Uterus (tissue), 4 donors: ENCODE measurements at places on chromosomes 5 and 9.

- no peak for DNase-seq
- no peaks in the 10 kb centered on the region for H3K36me3 ChIP-seq
- H3K4me3 ChIP-seq, result no peak overlapping the region
- H3K27me3 ChIP-seq, result peaks cover 37% of the 10 kb centered on the region
- no peaks in the 10 kb centered on the region for H3K4me1 ChIP-seq
Observed at GRCh38 chr9:137136881-137137607, 1.9 kb upstream of the GRIN1 start.

DNA sequence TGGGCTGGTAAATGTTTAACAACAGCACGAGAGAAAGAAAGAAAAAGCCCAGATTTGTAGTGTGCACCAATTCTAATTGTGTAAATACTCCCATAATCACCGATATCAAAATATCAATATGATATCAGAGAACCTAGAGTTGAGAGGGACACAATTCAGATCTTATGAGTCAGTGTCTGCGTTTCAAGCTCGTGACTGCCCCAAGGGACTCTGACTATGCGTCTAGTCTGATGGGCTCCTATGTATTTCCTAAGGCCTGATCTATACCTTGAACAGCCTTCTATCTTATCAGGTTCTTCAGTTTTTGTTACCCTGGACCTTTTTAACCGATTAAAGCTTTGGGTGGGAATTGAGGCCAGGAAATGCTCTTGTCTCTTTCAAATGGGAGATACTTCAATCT lies 243.0 kb upstream of the SLC24A2 start:
- no peak for DNase-seq
- H3K27ac ChIP-seq, result no peak overlapping the region
- no peak overlapping the region for H3K4me3 ChIP-seq
- no peaks in the 10 kb centered on the region for H3K27me3 ChIP-seq

- H3K36me3 ChIP-seq, result no peaks in the 10 kb centered on the region
- no peak overlapping the region for H3K4me3 ChIP-seq
- DNase-seq, result no peak
- no peak overlapping the region for H3K27ac ChIP-seq
Observed at GRCh38 chr9:20995616-20996015, 35.8 kb downstream of the HACD4 start.

- H3K4me1 ChIP-seq, result no peaks in the 10 kb centered on the region
- no peaks in the 10 kb centered on the region for H3K36me3 ChIP-seq
- H3K27me3 ChIP-seq, result no peaks in the 10 kb centered on the region
- no peak for DNase-seq
- H3K27ac ChIP-seq, result no peak overlapping the region
Observed at GRCh38 chr9:6689893-6690674, 44.6 kb upstream of the GLDC start.

DNA sequence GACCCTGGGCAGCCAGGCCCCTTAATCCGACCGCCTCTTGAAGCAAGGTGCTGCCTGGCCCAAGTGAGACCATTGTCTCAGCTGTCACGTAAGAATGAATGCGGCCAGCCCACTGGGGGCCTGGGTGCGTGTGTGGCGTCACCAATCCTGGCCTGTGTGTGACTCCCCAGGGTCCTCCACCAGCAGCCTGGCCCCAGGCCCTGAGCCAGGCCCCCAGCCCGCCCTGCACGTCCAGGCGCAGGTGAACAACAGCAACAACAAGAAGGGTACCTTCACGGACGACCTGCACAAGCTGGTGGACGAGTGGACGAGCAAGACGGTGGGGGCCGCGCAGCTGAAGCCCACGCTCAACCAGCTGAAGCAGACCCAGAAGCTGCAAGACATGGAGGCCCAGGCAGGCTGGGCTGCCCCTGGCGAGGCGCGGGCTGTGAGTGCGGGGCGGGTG lies 124.2 kb downstream of the WNK2 start:
- H3K27me3 ChIP-seq, result no peaks in the 10 kb centered on the region
- DNase-seq, result no peak
- no peaks in the 10 kb centered on the region for H3K36me3 ChIP-seq
- no peaks in the 10 kb centered on the region for H3K4me1 ChIP-seq
- no peak overlapping the region for H3K27ac ChIP-seq
- no peak overlapping the region for H3K4me3 ChIP-seq

DNA sequence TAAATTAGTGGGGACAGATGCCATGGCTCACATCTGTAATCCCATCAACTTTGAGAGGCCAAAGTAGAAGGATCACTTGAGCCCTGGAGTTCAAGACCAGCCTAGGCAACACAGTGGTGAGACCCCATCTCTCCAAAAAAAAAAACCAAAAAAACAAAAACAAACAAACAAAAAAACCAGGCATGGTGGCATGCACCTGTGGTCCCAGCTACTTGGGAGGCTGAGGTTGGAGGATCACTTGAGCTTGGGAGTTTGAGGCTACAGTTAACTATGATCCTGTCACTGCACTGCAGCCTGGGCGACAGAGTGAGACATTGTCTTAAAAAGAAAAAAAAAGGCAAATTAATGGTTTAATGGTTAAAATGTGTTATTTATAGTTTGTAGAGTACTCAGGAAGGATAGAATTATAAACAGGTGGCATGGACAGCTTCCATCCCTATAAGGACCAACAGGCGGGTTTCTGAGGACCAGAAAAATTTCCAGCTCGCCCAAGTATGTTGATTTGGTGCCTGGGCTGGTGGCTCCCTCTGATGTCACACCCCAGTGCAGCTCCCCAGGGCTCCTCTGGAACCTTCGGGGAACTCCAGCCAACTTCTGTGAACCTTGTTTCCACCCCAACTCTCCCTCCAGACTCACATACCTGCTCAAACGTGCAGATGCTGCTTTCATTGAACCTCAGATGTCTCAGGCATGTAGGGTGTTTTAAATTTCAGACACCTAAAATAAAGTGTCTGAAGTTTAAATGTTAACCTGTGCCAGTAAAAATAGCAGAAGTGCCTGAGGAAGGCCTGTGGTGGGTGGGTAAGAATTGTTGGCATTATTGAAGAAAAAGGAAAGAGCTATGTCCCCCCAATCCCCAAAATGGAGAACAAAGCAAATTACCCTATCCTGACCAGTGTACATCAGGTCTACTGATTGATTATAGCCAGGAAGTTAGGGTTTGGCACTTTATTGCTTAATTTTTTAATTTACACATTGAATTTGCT lies 69.0 kb downstream of the TRIO start:
- no peaks in the 10 kb centered on the region for H3K27me3 ChIP-seq
- H3K4me3 ChIP-seq, result no peak overlapping the region
- DNase-seq, result no peak
- peaks cover 5% of the 10 kb centered on the region for H3K4me1 ChIP-seq
- no peaks in the 10 kb centered on the region for H3K36me3 ChIP-seq

DNA sequence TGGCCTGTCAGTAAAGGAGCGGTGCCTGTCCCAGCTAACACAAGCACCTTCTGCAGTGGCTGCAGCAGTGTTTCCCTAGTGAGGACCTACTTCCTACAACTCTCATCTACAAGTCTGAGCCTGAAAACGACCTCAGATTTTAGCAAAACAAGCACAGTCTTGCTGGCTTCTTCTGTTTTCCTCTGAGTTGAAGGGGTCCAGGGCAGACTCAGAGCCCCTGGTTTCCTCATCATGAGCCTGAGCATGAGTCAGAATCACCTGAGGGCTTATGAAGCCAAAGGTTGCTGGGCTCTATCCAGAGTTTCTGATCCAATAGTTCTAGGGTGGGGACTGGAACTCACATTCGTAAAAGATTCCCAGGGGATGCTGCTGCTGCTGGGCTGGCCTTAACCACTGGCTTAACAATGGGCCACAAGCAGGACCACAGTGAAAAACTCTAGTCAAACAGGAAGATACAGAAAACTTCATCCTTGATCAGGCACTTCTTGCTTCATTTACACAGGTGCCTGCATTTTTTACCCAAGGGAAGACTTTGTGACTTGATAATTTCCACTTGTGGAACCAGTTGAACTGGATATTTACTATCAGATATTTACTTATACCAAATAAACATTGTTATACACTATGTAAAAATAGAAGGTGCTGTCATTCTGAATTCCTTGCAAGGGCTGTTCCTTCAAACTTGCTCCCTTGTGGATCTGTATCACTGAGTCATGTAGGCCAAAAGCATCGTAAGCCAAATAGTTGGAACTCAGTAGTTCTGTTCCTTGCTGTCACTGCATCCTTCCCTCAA lies 4.3 kb upstream of the ACER2 start:
- H3K36me3 ChIP-seq, result no peaks in the 10 kb centered on the region
- no peak overlapping the region for H3K27ac ChIP-seq
- no peaks in the 10 kb centered on the region for H3K4me1 ChIP-seq
- DNase-seq, result no peak
- no peak overlapping the region for H3K4me3 ChIP-seq

- no peaks in the 10 kb centered on the region for H3K27me3 ChIP-seq
- no peaks in the 10 kb centered on the region for H3K4me1 ChIP-seq
- H3K36me3 ChIP-seq, result no peaks in the 10 kb centered on the region
- H3K4me3 ChIP-seq, result no peak overlapping the region
- H3K27ac ChIP-seq, result no peak overlapping the region
- DNase-seq, result no peak
Observed at GRCh38 chr5:120258123-120258522, 206.0 kb upstream of the PRR16 start.

GRCh38 chr9:127722055-127722745 lies 6.3 kb downstream of the TTC16 start:
- H3K36me3 ChIP-seq, result no peaks in the 10 kb centered on the region
- no peaks in the 10 kb centered on the region for H3K27me3 ChIP-seq
- no peaks in the 10 kb centered on the region for H3K4me1 ChIP-seq
- no peak for DNase-seq
- H3K4me3 ChIP-seq, result no peak overlapping the region

- no peaks in the 10 kb centered on the region for H3K36me3 ChIP-seq
- no peaks in the 10 kb centered on the region for H3K4me1 ChIP-seq
- DNase-seq, result no peak
Observed at GRCh38 chr9:7791394-7791793, 8.2 kb downstream of the DMAC1 start.

DNA sequence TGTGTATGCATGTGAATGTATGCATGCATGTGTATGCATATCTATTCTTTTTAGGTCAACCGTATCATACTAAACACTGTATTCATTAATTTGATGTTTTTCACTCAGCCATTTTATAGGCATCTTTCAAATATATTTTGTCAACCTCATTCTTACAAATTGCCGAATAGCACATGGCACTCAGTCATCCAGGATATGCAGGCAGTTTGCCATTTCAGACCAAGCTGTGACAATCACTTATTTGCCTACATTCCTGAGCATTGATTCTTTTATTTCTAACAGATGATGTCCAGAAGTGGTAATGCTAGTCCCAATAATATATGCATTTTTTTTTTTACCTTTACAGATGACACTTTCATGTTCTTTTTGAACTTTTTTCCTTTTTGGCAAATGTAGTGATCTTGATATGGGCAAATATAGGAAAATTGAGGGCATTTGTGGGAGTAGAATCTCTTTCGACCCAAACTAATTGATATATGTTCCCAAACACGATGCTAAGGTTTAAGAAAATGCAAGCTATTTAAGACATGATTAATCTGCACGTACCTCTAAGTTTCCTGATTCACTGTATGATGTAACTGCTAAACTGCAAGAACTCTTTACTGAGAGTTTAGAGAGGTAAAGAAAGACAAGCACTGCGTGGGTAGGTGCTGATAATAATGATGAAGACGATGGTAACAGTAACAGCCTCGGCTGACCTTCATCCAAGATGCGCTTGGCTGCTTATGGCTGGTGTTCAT lies 153.9 kb upstream of the DAP start:
- H3K27ac ChIP-seq, result no peak overlapping the region
- H3K4me1 ChIP-seq, result no peaks in the 10 kb centered on the region
- no peak overlapping the region for H3K4me3 ChIP-seq
- H3K27me3 ChIP-seq, result no peaks in the 10 kb centered on the region

- H3K4me3 ChIP-seq, result no peak overlapping the region
- no peaks in the 10 kb centered on the region for H3K27me3 ChIP-seq
- H3K4me1 ChIP-seq, result no peaks in the 10 kb centered on the region
- no peak overlapping the region for H3K27ac ChIP-seq
- no peak for DNase-seq
Observed at GRCh38 chr5:53261245-53261644, 151.7 kb upstream of the MOCS2 start.

DNA sequence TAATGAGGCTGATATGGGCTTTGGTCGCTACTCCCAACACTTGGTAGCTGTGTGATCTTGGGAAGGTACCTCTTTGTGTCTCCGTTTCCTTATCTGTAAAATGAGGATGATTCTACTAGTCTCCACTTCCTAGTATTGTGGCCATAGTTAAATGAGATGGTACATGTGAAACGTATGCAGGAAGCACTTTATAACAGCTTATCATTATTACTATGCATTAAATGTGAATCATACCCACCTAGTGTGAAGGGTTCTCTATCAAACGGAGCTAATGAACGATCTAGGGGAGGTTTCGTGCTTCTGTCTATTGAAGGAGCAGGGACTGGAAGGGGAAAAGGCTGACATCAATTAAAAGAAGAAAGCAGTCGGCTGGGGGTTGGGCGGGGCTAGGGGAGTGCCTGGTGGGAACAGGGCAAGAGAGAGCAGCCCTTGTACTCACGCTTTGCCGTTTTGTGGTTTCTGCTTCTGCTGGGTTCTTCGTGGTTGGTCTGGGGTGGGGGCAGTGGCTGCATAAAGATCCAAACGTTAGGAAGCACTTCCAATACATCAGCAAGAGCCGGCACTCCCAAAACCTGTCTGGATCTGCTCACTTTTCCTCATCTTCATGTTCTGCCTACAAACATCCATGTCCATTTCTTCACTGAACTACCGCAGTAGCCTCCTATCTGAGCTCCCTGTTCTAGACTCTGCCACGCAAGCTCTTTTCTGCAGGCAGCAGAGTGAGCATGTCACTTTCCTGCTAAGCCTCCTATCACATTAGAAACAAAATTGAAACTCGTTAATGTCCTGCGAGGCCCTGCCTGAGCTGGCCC lies 30.8 kb downstream of the LCP2 start:
- H3K4me1 ChIP-seq, result no peaks in the 10 kb centered on the region
- DNase-seq, result no peak
- H3K4me3 ChIP-seq, result no peak overlapping the region
- no peaks in the 10 kb centered on the region for H3K36me3 ChIP-seq

GRCh38 chr5:6504677-6505415 lies 56.2 kb downstream of the UBE2QL1 start:
- no peaks in the 10 kb centered on the region for H3K27me3 ChIP-seq
- no peak overlapping the region for H3K4me3 ChIP-seq
- H3K27ac ChIP-seq, result no peak overlapping the region
- no peaks in the 10 kb centered on the region for H3K36me3 ChIP-seq

GRCh38 chr5:171688696-171689495 lies 96.7 kb upstream of the SMIM23 start:
- no peak overlapping the region for H3K4me3 ChIP-seq
- H3K4me1 ChIP-seq, result no peaks in the 10 kb centered on the region
- DNase-seq, result no peak
- H3K36me3 ChIP-seq, result no peaks in the 10 kb centered on the region
- H3K27me3 ChIP-seq, result no peaks in the 10 kb centered on the region

GRCh38 chr9:112530751-112531205 lies 44.2 kb downstream of the KIAA1958 start:
- no peaks in the 10 kb centered on the region for H3K4me1 ChIP-seq
- H3K27ac ChIP-seq, result no peak overlapping the region
- no peak overlapping the region for H3K4me3 ChIP-seq
- H3K36me3 ChIP-seq, result no peaks in the 10 kb centered on the region
